ENCODE measurements at places on chromosomes 7 and 10.

DNA sequence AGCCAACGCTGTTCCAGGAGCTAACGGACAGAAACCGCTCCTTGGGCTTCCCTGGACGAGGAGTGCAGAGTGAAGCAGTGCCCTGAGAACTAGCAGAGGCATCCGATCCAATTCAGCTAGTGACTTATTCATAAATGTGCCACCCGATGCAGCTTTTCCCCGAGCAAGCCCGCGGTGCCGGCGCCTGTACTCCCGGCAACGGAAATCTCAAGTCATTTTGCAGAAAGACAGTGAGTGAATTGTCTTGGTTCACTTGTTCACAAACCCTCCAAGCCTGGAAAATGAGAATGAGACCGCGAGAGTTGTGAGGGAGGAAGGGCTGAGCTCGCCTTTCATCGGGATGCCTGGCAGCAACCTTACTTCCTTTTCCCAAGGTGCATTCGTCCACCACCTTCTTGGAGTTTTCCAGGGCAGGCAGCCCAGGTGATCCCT lies 87.5 kb downstream of the COBL start:
- DNase-seq, result peak; percentile 34

DNA sequence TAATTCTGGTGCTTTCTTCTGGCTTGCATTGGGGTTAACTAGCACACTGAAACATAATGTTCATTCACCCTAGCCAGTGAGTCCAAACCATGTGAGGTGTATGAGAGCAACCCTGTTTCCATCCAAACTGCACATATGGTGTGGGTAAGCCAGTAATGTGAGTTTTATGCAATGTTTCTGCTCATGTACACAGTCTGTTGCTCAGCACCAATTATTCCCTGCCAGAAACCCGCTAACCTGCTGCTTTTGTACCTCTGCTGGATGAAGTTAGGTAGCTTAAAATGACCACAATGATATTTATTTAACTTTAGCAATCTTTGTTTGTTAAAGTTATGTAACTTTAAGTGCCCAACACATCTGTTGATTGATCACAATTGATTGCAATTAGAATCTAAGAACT lies 93.7 kb upstream of the RPA3 start:
- no peak for DNase-seq

DNA sequence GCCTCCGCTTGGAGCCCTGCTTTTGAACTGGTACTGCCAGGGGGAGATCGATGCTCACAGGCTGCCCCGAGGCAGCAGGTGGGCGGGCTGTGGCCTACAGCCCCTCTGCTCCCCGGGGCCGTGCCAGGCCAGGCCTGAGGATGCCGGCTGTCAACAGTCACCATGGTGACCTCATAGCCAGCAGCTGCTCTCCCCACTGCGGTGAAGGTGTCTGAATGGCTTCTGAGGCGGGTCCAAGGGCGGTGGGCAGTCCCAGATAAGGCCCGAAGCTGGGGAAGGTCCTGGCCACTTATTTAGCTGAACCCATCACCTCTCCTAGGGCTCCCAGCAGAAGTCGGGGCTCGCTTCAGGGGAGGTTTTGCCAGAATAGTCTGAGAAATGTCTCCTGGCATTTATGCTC lies 179.3 kb downstream of the ARHGAP12 start:
- no peak for DNase-seq

DNA sequence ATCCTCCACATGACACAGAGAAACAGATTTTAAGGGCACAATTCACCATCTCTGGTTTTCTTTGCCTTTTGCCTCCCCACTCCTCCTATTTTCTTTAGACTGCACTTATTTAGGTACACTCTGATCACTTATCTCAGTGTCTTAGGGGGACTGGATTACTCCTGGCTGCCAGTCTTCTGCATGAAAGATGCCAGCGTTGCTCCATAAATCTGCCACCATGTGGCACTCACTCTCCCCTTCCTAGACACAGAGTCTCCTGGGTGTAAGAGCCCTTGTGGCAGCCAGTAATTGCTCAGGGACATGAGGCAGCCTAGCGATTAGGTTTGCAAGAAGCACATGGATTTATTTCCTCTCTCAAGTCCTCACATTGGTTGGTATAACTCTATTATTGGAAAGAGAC lies 34.5 kb upstream of the RBM20 start:
- no peak for DNase-seq

DNA sequence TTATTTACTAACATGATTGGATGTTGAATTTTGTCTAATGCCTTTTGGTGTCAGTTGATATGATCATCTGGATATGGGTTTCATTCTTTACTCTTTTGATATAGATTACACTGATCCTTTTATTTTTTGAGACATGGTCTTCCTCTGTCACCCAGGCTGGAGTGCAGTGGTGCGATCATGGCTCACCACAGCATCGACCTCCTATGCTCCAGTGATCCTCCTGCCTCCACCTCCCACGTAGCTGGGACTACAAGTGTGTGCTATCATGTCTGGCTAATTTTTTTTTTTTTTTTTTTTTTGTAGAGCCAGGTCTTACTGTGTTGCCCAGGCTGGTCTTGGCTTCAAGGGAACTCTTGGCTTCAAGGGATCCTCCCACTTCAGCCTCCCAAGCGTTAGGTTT lies 27.1 kb downstream of the BMS1 start:
- DNase-seq, result no peak

DNA sequence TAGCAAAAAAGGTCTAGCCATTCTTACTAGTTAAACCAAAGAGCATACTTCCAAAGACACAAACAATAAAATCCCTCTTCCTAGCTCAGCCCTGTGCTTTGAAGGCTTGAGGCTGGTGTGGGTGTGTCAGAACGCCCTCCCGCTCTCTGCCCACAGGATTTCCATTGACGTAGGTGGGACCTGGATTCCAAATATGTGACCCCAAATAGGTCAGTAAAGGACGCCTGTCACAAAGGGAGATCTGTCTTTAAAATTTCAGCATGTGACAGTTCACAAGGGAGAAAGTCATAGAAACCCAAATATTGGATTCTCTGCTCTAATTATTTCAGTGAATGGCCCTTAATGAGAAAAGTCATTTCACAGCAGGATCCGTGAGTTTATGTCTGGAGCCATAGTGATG lies 39.9 kb upstream of the LYZL1 start:
- DNase-seq, result no peak
